ENCODE measurements at places on chromosomes 12 and 14.

DNA sequence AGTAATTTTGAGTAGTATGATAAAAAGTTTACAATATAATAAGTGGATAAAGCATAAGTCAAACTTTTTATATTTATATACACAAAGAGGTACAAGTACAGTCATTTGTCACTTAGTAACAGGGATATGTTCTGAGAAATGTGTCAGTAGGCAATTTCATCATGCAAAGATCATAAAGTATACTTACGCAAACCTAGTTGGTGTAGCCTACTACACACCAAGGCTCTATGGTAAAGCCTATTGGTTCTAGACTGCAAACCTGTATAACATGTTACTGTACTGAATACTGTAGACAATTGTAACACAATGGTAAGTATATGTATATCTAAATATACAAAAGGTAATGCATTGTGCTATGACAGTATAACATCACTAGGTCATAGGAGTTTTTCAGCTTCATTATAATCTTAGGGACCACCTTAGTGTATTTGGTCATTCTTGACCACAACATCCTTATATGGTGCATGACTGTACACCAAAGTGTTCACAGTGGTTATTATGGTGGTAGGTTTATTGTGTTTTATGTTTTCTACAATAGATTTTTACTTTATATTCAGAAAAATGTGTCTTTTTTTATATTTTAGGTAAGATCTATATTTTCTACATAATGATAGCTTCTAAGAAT, 14.9 kb upstream of the SCFD1 start:
- DNase-seq, result no peak

DNA sequence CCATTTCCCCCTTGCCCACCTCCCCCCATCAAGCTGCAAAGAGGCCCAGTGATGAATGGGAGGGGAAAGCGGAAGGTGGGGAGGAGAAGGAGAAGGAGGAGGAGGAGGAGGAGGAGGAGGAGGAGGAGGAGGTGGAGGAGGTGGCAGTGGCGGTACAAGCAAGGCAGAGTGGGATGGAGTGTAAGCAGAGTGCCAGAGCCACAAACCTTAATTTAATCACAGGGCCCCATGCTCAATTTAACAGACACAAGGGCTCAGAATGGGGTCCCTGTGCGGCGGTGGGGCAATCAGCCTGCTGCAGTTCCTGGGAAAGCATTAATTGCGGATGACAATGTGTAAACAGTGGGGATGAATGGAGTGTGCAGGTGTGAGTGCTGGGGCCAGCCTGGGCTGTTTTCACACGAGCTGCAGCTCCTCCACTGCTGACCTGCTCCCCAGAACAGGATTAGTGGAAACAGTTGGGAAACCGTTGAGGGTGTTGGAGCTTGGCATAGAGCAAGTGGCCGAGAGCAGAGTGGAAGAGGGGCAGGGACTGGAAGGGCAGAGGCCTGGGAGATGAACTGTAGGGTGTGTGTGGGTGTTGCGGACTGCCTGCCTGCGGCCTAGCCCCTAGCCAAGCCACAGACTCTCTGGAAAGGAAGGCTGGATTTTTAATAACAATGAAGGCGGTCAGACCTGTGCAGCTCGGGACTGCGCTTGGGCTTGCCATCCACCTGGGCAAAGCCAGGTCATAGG, 36.4 kb upstream of the SMOC1 start:
- DNase-seq, result peak; percentile 26

GRCh38 chr14:90321891-90322290, 9.8 kb downstream of the NRDE2 start:
- DNase-seq, result no peak

GRCh38 chr14:29558516-29558915, 369.1 kb downstream of the PRKD1 start:
- no peak for DNase-seq

GRCh38 chr12:92927055-92927435, 2.0 kb downstream of the EEA1 start:
- no peak for DNase-seq

DNA sequence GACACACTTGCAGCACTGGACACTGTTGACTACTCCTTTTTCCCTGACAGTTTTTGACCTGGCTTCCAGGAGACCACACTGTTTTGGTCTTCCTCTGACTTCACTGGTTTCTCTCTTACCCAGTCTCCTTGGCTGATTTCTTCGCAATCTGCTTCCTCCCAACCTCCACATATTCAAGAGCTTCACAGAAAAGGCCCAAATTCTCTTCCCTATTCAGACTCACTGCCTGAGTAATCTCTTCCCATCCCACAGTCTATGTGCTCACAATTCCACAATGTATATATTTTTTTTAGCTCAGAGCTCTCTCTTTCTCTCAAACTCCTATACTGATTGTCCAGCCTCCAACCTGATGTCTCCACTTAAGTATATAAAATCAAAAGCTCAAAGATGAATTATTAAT, 115.4 kb downstream of the SINHCAF start:
- no peak for DNase-seq

GRCh38 chr14:44438221-44438620, 68.9 kb downstream of the FSCB start:
- DNase-seq, result no peak

DNA sequence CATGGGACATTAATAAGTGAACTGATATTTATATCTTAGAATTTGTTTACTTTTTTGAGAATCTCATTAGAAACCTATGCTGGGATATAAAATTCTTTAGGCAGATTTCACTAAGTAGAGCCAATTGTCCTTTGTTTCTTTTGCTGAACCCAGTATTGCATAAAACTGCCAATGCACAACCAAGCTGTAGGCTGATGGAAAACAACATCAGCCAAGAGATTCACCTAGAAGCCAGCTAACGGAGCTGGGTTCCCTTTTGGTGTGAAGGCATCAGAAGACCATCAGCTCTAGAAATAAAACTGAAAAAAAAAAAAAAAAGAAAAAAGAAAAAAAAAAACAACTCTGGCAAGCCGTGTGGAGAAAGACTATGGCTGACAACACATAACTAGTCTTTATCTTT, 328.2 kb upstream of the PDE3A start:
- DNase-seq, result no peak

- no peak for DNase-seq
Observed at GRCh38 chr14:74669846-74670245, 43.0 kb downstream of the AREL1 start.

- DNase-seq, result no peak
Observed at GRCh38 chr12:2017546-2018337, 13.5 kb upstream of the DCP1B start.

DNA sequence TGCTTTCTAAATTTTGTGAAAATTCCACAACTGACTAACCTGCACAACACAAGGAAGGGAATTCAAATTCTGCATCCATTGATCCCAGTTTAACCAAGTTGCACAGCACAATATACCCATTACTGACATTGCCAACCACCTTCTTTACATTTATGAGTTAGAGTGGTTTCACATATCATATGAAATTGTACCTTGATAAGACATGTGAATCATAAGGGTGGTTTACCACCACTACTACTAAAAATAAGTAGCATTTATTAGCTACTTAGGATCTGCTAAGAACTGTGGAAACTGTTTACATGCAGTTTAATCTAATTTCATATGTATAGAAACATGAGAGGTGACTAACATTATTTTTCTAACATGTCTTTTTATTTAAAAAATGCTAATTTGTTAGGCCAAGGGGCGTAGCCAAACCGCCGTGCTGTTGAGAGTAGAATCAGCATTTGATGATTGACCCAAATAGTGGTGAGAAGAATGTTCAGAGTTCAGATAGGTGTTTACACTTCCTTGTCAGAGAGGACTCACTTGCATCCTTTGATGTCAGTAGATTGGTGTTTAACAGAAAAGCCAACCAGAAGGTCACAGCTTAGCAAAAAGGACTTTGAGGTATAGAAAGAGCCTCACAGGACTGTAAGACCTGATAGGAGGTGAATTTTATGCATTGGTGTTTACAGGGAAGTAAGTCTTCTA, 56.2 kb downstream of the LRFN5 start:
- DNase-seq, result no peak

DNA sequence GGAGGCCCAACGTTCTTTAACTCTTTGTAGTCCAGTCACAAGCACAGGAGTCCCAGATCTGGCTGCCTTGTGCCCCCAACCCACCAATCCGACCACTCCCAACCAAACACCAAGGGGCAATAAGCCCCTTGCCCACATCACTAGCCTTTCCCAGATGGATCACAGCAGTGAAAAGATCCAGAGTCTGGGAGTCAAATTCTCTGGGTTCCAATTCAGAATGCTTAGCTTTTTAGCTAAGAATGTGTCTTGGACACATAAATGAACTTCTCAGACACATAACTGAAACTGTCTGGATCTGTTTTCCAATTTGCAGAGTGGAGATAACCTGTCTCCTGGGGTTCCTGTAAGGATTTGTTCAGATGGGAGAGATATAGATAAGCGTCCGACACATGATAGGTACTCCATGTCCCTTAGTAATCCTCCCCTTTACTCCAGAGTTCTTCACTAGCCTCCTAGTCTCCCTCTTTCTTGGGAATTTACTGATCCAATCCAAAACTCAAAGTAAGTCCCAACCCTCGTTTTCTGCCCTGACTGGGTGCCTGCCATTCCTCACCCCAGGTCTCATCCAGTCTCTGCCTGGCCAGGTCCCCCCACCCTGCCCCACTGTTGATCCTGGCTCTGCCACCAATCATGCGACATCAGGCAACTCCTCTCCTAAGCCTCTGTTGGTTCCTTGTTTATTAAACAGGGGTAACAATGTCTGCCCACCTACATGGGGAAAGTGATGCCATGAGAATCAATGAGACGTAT, 439 bp upstream of the TNFRSF1A start:
- DNase-seq, result no peak

DNA sequence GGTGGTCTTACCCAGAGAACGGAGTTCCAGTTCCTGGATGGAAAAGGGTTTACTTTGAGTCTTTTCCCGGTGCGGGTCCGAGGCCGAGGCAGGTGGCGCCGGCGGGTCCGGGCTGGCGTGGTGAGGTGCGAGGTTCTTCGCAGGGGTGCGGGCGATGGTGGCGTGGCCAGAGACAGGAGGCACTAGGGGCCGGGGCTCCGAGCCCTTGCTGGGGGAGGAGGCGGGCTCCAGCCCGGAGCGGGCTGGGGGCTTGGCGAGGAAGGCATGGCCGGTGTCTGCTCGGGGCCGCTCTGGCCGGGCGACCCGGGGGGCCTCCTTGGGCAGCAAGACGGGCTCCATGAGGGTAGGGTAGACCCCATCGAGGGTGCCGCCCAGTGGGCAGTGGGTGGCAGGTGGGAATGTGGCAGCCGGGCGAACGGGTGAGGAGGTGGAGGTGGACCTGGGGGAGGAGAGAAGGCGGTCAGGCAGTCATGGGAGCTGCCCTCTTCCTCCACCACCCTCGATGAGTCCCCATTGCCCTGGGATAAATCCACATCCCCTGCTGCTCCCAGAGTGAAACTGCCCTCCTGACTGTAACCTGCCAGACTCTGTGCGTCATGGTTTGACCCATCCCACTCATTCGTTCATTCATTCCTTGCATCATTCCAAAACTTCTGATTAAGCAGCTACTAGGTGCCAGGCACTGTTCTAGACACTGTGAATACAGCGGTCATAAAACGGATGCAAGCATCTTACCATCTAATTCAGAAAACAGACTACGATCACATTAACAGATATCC, 42.0 kb downstream of the RFLNA start:
- DNase-seq, result no peak

DNA sequence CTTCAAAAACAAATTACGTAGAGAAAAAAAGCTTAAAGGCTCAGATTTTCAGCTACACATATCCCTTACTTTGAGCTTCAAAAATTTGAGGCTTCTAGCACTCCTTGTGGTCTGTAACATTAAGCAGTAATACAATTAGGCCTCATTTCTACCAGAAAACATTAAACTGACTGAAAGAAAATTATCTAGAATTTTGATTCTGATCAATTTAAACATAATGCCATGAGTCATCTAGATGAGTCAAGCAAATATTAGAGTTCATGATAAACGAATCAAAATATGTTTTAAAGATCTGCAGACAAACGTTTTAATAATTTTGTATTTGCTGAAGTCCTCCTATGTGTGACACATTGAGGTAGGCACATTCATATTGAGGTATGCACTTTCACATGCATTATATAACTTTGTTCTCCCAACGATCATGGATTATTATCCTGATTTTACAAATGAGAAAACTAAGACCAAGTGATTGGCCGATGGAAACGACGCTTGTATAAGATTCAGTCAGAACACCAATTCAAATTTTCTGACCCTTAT, 4.3 kb downstream of the OSBPL8 start:
- DNase-seq, result no peak

DNA sequence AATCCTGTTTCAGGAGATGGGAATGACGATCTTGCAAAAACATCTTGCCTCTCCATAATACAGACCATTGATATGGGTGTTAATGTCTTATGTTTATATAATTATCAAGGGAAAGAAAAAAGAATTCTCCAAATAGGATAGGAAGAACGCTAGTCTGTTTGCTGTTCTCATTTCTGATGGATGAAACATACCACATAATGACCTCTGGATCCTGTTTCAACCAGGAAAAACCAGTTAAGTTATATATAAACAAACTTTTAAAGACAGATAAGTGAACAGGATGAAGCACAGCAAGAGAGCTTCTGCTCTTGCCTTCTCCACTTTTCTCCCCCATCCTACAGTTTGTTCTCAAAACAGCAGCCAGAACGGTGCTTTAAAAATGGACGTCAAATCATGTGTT, 27.8 kb downstream of the COQ6 start:
- DNase-seq, result no peak

DNA sequence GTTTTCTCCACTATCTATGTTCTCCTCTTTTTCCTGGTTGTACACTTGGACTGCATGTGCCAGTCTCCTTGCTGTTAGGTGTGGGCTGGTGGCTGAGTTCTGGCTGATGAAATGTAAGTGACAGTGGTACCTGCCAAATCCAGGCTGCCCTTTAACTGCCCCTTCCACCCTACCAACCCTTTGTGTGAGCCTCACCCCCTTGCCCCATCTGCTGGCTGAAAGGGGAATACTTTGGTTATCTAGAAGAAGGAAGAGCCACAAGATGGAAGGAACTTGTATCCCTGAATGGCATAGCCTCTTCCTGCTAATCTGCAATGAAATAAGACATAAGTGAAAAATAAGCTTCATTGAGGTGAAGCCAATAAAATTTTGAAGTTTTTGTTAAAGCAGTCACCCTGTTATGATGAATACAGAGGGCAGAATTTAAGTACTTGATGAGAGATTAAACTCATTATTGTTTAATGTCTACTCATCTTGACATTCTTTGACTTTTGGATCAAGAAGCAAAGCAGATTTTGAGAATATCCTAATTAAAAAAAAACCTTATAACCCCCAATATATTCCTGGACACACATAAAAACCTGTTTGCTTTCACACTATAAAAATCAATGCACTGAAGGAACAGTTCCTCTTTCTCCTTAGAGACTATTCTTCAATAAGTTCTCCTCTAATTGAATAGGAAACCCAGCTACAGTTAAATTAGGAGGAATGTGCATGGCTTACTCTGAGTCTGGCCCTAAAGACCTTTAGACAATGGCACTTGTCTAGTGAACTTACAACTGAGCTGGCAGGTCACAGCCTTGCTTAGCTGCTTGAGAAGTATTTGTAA, 262.6 kb upstream of the BTG1 start:
- no peak for DNase-seq

DNA sequence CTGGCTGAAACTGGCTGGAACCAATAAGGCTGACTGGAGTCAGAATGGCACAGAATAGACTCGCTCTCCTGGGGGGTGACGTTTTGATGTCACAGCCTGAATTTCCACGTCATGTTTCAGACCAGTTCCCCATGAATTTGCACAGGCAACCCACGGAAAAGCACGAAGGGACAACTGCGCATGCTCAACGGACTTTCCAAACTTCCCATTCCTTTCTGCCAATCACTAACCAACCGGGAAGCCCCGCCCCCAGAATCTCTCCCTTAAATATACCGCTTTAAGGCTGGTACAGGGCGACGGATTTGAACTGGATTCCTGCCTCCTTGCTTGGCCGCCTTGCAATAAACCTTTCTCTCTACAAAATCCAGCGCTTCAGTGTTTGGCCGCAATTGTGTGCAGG, 434.7 kb downstream of the APAF1 start:
- DNase-seq, result no peak

GRCh38 chr12:124726596-124727263, 136.9 kb downstream of the SCARB1 start:
- DNase-seq, result no peak

Data from NCI-H187 treated with DMSO at 0.1 percent for 48 hours (cell line).